ENCODE measurements at places on chromosomes 16 and 17. TPM values are rescaled to one million over a fixed set of nuclear protein-coding genes. Genes with fewer than 3 reads are reported as not detected.

Gene TBC1D3B
- total RNA-seq, result 5.2 TPM

Gene ADCY9
- total RNA-seq, result 33.7 TPM

Gene SPN
- total RNA-seq, result 1.9 TPM

Gene FSCN2
- total RNA-seq, result 6.4 TPM

Gene SOCS1
- 2.2 TPM for total RNA-seq

Gene HSD11B2
- 667 TPM for total RNA-seq

Gene RAB11FIP4
- 173 TPM for total RNA-seq

Gene ZNF19
- total RNA-seq, result 11.6 TPM

Gene ASPHD1
- 1.2 TPM for total RNA-seq

Gene RAB40C
- total RNA-seq, result 111 TPM

Gene HBZ
- total RNA-seq, result not detected

Data from transverse colon (tissue), 4 donors.